ENCODE measurements at places on chromosomes 4 and X.
A peak's percentile ranks its signal among the peaks of the same experiment; 100 is the strongest.

DNA sequence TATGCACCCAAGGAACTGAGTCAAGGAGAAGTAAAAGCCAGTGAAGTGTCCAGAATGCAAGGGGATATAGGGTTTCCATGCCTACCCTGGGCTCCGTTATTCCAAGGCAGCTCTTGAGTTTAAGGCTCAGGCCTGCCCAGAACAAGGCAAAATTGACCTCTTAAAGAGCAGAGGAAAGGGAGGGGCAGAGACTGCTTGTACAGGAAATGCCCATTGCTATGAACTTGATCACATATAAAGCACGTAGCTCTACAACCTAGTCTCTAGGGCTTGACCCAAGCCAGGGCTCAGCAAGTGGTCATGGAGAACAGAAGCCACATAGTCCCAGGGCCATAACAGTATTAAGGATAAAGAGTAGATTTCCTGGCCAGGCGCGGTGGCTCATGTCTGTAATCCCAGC, 58.2 kb upstream of the MSN start:
- DNase-seq = no peak

DNA sequence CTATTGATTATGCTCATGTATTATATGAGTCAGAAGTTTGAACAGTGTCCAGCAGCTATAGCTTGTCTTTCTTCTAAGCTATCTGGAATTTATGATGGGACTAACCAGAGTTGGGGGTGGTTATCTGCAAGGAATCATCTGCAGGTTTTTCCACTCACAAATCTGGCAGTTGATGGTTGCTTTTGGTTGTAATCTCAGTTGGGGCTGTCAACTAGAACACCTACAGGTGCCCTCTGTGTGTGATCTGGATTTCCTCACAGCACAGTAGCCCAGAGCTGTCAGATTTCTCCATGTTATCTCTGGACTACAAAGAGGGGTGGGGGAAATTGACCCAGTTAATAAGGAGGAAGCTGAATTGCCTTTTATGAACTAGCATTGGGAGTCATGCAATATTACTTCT, 51.4 kb upstream of the MAP9 start:
- no peak for DNase-seq

- no peak for DNase-seq
Measured at GRCh38 chr4:7186516-7187167, 5.7 kb upstream of the SORCS2 start.

DNA sequence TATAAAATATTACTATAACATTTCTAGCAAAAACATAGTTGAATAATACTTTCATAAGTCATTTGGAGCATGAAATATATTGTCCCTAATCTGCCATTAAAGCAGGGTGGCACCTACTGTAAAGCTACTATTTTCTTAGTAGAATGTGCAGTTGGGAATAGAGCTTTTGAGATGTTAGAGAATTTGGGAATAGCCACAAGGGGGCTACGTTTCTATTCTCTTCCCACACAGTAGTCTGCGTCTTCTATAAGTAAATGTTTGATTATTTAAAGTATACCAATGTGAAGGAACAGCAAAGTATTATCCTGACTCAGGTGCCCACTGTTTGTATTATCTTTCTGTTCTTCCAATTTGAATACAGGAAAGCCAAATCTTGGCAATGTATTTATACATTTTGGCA, 323.2 kb upstream of the GIMD1 start:
- DNase-seq = no peak

DNA sequence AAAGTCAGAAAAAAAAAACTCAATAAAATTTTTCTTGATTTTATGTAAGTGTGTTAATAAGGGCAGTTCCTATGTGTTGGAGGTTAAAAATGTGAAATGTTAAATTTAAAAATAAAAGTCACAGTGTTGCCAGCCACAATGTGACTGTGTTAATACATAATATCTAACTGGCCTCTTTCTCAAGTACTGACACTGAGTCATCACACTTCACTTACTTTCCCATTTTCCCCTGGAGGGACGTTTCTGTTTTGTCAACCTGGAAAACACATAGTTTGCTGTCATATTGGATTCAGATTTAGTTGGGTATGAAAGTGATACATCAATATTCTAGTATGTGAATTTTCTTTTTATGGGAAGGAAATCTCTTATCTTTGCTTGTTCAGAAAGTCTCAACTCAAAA, 46.4 kb downstream of the ARHGEF38 start:
- DNase-seq = peak; percentile 14

DNA sequence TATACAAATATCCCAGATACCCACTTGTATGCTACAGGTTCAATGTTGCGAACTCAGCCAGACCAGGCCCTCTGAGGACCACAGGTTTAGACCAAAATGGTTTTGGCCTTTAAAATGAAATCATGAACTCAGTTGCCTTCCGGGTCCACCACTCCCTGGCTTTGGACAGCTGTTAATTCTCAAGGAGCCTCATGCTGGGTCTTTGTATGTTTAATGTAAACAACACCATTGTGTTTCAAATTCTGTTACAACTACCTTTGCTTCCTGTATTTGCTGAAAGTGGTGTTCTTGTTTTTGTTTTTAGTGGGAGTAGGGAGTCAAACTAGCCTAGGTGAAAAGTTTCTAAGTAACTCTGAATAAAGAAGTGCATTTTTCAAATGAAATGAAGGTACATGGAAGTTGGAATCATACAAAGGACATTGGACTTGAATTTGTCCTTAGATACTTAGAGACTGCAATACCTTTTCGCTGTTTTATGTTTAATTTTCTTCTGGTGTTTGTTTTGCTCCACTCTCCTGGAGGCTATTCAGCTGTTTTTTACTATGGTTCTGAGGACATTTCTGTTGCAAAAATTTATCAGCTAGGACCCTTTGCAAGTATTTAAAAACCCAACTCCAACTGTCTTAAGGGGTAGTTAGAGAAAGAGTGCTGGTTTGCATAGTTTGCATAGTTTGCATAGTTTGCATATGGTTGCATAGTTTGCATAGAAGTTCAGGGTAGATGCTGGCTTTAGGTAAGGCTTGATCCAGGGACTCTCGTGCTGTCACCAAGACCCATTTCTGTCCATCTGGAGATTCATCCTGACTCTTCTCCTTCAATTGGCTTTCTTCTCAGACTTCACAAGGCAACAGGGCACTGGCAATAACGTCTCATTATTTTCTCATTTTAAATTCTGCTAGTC, 70.1 kb downstream of the MID1IP1 start:
- no peak for DNase-seq

DNA sequence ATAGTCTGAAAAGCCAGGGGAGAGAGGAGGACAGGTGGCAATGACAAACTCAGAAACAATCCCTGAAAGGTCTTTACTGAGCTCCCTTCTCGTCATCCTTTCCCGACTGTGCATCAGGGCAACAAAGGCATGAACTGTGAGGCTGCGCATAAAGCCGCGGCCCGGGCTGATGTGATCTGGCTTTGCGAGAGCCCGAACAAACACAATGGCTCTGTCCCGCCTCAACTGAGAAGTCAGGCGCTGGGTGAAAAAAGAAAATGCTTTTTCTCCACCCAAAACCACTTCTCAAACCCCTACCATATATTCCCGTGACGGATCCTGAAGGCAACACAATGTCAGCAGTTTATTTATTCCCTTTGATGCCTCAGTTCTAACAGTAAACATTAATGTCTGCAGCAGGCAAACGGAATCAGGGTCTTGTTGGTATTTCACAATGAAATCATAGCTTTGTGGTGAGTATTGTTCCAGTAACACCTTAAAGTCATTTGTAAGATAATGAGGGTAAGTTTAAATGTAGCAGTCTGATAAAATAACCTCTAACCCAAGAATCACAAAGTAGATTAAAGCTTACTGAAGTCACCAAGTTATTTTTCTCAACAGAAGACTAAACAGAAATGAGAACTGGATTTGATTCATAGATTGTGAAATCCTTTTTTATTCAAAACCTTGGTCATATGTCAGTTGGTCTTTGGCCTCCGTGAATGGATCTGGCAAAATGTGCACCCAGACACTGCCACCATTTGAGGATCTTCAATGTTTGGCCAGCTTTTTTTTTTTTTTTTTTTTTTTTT, 67.4 kb downstream of the APBB2 start:
- peak; percentile 36 for DNase-seq

DNA sequence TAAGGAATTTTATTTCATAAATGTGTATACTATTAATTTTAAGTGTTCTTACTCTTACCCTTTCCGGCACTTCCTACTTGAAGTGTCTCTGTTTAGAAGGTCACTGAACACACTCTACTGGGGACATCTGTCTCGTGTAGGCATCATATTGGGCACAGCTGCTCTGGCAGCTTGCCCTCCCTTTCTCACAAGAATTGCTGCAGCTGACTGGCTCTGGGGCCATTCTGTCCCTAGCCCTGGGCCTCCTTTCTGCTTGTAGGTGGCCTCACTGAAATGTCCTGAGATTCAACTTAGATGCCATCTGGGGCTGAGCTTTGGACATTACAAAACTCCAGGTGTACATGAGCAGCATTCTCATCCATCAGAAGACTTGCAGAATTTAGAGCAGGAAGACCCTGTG, 49.6 kb downstream of the SMAD1 start:
- no peak for DNase-seq

GRCh38 chr4:140826701-140827027, 70.5 kb upstream of the TBC1D9 start:
- DNase-seq = no peak

DNA sequence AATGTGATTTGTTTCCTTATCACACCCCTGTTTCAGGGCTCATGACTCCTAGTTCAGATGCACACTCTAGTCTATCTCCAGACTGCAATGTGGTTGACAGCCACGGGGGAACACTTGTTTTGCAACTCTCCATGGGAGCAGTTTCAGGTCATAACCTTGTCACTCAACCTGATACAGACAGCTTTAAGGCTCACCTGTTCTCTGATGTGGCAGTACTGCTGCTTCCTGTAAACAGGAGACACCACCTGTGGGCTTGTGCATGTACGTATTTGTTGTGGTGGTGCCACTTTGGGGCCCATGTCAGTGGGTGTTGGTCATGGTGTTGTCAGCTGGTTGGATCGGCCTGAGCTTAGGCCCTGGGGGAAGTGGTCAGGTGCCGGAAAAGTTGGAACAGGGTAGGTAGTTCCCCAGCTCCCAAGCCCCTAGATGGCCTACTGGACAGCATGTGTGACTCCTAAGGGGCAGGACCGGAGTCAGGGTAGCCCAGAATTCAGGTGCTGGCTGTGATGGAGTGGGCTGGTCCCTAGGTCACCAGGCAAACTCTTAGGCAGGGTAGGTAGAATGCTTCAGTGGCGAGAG, 46.2 kb downstream of the FAM9B start:
- DNase-seq = no peak

DNA sequence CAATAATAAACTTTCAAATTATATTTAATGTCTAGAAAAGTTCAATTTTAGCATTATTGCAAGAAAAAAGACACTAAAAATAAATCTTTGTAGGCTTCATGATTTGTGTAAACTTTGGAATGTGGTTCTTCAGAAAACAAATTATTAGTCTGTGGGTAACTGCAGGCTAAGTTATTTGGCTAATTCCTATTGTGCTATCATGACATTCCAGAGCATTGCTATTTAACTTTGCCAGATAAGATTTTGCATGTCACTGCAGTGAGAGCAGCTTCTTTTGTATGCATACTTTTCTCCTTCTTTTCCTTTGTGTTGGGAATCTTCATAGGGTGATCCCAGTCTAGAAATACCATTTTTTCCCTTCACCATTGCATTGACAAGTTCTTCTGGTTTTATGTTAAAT, 130.0 kb downstream of the AWAT2 start:
- DNase-seq = no peak

GRCh38 chr4:2067446-2068197, 8.5 kb downstream of the NAT8L start:
- no peak for DNase-seq

Measured in inflammatory macrophage treated with lipopolysaccharide for 1 hour (primary cell).